ENCODE measurements at places on chromosomes 11 and 22.
A peak's percentile ranks its signal among the peaks of the same experiment; 100 is the strongest.

DNA sequence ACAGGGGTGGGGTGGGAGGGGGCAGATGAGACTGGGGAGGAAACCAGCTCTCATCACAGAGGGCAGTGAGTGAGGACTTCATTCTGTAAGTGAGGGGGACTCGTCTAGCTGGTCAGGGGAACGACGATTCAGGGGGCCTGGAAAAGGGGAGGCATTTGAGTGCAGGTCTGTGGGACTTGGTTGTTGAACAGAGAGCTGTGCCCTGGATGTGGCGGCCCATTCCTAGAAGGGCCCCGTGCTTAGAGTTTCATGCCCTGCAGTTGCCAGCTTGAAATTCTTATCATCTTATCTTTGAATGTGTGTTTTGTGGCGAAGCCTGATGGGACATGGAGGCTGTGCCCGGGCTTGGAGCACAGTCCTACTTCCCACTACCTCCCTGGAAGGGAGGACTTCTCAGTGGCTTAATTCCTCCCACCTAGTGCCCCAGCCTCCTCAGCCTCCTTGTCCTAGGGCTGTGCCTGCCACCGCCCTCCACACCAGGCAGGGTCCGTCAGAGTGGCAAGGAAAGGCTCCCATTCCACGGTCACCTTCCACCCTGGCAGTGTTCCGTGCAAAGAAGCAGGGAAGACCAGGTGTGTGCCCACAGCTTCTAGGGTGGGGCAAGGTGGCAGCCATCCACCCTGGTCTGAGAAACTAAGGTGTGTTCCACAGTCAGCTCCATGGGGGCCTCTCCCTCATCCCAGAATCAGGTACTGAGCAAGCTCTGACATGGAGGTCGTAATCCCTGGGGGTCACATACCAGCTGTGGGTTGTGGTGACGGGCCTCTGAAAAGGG is 59.7 kb upstream of the LMO1 start:
- no peak for DNase-seq

DNA sequence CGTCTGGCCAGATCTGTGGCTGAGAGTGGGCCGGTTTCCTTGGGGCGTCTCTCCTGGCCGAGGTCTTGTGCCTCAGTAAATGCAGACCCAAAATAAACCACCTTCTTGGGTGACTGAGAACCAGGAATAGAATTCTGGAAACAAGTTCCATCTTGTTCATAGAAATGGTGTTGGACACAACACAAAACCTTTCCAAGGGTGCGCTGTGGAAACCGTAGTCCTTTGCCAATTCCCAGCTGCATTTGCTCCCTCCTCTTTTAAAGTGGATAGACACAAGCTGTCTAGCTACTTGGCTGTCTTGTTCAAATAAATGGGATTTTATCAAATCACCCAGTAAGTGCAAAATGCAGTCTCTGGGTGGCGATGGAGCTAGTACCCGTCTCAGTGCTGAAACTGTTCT is 300.2 kb downstream of the SHANK2 start:
- peak; percentile 18 for DNase-seq

- peak; percentile 98 for DNase-seq
Observed at GRCh38 chr22:37749831-37750595, 53.2 kb downstream of the TRIOBP start.

DNA sequence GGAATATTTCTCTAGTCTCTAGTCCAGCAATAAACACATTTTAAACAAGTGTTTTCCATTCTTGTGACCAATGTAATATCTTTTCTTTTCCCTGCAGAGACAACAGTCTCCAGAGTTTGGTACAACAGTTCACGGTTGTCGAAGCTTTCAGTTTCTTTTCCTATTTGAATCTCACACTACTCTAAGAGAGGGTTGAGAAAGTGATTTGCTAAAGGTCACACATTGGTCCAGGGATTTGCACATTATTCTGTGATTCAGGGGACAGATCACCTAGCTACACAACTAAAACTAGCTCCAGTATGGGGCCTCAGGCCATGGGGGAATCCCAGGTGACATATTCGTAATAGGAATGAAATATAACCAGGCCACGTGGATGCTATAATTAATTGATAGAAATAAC is 132.5 kb downstream of the HIPK3 start:
- no peak for DNase-seq

- no peak for DNase-seq
Observed at GRCh38 chr11:108565653-108566052, 27.9 kb downstream of the EXPH5 start.

- DNase-seq: no peak
Observed at GRCh38 chr11:7982582-7983119, 4.5 kb upstream of the EIF3F start.

All from epithelial cell of esophagus (primary cell).